ENCODE measurements at places on chromosomes 11 and 22.
A peak's percentile ranks its signal among the peaks of the same experiment; 100 is the strongest.

DNA sequence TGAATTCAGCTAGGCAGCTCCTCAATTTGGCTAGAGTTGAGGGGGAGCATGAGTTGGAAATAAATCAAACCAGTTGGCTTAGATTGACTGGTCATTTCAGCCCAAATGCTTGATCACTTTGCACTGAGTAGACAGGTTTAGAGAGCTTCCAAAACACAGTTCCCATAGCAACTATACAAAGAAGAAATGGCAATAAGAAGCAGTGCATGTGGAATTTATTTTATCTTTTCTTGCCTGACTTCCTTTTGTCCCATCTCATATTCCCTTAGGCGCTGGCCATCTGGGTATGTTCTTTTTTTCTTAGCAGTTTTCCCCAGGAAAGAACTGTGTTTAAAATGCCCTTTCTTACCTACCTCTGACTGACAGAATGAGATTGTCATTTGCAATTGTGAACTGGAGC, 38.7 kb upstream of the C11orf87 start:
- no peak for DNase-seq

- DNase-seq = no peak
Measured at GRCh38 chr11:66004186-66004585, 1.9 kb downstream of the BANF1 start.

- peak; percentile 41 for DNase-seq
Measured at GRCh38 chr11:115452241-115452640, 52.0 kb downstream of the CADM1 start.

DNA sequence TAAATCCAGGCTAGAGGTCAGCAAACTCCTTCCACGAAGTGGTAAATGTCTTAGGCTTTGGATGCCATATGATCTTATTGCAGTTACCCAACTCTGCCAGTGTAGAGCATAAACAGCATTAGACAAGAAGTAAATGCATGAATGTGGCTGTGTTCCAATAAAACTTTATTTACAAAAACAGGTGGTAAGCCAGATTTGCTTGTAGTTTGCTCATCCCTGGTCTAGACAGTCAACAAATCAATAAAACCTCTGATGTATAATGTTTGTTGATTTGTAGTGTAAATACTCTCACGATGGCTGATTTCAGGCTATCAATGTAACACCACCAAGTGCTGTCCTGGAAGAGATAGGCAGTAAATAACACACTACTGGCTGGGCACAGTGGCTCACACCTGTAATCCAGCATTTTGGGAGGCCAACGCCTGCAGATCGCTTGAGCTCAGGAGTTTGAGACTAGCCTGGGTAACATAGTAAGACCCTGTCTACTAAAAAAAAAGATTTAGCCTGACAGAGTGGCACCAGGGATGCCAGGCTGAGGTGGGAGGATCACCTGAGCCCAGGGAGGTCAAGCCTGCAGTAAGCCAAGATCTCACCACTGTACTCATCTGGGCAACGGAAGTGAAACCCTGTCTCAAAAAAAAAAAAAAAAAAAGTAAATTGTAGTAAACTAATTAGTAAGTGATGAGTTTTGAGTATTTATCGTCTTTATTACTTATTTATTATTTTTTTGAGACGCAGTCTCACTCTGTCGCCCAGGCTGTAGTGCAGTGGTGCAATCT, 6.9 kb upstream of the CATSPER1 start:
- no peak for DNase-seq

- DNase-seq = no peak
Measured at GRCh38 chr22:38138961-38139360, 28.5 kb upstream of the BAIAP2L2 start.

DNA sequence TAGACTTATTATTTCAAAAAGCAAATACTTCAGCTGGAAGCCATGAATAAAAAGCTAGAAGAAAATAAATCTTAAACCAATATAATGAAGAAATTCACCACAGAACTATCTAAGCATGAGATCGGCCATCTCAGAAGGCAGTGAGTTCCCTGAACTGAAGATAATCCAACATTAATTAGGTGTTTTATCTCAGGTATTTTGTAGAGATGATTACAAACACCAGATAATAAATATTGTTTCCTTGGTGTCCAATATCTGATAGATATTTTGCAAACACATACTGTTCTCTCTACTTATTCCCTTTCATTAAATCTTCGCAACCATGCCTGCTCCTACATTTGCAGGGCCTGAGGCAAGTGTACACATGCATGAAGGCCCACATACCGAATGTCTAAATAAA, 26.0 kb upstream of the FAM181B start:
- DNase-seq = no peak

DNA sequence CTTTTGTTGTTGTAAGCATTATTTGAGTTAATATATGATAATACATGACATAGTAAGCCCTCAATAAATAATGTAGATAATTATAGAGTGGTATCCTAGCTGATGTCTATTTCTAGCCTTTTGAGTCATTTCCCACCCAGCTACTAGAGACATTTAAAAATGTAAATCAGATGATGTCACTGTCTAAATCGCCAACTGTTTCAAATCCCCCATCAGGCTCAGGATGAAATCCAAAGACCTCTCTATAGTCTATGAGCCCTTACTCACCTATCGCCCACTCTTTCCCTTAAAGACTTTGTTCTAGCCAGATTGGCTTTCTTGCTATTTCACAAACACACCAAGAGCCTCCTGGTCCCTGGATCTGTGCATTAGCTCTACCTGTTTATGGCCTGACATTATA, 135.4 kb upstream of the PLET1 start:
- no peak for DNase-seq

DNA sequence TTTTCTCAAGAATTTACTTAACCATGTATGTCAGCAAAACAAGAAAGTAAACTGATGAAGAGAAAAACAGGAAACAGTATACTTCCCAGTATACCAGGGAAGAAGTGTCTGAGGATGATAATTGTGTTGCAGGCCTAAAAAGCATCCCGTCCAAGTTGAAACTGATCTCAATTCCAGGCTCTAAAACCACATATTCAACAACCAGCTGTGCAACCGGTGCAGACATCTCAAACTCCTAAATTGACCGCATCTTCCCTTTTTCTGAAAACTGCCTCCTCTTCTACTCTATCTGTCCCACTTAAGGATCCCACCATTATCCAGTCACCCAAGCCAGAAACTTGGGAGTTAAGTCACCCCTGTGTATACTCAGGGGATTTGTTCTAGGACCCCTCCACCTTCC, 47.2 kb downstream of the CCDC83 start:
- no peak for DNase-seq

GRCh38 chr22:50705219-50705691, 32.6 kb downstream of the SHANK3 start:
- no peak for DNase-seq

DNA sequence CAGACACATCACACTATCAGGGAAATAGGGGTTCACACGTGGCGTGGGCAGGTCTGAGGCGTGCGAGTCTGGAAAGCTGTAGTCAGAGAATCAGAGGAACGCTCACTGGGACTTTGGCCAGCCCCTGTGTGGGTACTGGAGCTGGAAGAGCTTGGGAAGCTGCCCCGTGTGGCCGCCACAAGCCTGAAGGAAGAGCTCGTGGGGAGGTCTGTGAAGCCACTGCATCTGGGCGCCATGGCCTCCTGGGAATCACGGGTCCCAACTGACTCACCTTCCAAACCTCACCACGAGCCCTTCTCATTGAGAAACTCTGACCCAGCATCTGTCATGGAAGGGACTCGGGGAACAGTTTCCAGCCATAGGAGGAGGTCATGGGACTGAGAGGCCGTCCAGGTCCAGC, 5.9 kb upstream of the MRGPRF start:
- DNase-seq = no peak

DNA sequence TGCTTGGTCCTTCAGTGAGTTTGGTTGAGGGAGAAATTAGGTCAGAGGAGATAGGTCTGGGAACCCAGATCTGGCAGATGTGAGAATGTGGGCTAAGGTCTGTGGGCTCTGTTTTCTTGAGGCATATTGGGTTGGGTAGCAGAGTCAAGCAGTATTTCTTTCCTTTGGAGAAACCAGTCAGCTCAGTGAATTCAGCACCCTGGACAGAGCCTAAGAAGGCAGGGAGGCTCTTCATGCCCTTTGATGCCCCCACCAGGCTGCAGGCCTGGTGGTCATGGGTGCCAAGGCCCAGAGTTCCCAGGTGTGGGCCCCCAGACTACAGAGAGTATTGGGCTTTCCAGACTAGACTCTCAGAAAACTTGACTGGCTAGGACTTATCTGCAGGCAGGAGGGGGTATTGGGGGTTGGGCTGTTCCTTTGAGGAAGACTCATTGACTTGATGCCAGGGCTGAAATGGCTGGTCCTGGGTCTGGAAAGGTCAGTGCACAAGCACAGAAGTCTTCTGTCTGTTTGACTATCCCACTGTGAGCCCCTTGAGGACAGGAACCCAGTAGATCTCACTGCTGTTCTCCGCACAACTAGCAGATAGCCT, 45.3 kb upstream of the NECTIN1 start:
- peak; percentile 43 for DNase-seq

DNA sequence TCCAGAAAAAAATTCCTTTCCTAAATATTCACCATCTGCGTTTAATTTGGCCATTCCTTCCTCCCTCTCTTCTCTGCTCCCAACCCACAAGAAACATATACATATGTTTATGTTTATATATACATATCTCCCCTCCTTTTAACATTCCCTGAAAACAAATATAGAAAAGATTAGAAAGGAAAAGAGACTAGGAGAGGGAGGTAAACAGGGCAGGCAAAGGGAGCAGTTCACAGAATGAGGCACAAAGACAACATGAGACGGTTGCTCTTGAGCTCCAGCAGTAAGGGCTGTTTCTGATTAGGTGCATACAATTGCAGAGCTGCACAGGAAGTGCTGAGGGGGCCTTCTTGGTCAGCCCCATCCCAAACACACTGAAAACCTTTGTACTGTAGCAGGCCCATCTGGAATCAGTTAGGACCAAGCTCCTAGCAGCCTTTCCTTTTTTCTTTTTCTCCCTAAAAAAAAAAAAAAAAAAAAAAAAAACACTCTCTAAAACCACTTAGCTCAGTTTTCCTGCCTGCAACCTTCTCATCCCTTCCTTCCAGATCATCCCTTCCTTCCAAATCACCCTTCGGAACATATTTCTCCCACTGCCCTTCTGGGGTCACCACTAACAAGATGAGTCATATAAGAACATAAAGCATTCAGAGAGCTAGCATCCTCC, 57.0 kb downstream of the RBFOX2 start:
- no peak for DNase-seq

- no peak for DNase-seq
Measured at GRCh38 chr11:74092425-74092824, 78.4 kb downstream of the C2CD3 start.

GRCh38 chr11:116460156-116460920, 312.4 kb downstream of the BUD13 start:
- DNase-seq = no peak

DNA sequence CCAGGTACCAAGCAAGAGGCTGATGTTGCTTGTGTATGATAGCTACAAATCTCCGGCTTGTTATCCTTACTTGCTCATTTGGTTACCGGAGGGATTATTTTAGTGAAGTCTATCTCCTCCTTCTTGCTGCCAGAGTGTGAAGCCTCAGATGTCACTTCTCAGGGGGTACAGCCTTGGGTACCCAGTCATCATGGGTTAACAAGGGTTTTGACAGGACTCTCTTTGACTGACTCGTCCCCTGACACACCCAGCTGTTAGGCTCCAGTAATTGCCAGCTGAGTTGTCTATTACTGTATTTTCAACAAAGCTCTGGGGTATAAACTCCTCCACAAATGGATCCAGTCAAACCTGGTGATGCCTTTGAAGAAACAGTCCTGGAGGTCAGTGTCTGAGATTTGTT, 11.9 kb upstream of the PELI3 start:
- DNase-seq = no peak

- peak; percentile 57 for DNase-seq
Measured at GRCh38 chr22:32080904-32081303, 37.8 kb downstream of the SLC5A1 start.

GRCh38 chr11:14132312-14132711, 169.8 kb downstream of the SPON1 start:
- DNase-seq = no peak

DNA sequence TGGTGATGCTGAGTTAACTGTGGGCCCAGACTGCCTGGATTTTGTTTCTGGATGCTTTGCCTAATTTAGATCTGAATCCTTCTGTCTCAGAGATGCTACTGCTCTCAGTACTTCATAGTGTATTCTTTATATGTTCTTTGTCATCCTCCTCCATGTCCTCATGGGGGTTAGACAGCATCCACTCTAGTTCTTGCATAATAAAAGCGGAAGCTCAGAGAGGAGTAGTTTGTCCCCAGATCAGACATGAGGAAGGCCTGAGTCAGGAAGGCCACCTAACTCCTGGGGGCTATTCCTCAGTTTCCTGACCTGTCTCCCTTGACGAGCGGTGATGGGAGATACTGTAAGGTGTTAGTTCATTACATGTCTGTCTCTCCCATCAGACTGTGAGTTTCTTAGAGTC, 90.2 kb downstream of the SCN3B start:
- DNase-seq = no peak

DNA sequence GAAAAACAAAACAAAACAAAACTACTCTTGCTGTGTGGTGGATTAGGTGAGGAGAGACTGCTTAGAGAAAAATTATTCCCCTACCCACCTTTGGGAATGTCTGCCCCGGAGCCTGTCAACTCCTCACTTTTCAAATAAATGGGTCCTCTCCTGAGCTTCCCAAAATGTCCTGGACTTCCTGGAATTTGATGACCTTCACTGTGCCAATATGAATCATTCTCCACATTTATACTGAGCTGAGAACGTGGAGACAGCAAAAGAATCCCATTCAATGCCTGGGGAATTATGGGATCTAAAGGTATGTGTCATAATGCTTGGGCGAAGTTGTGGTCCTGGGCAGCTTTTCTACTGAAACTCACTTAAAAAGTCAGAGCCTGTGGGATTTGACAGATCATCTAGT, 136.8 kb downstream of the KIF18A start:
- DNase-seq = no peak

- DNase-seq = peak; percentile 86
Measured at GRCh38 chr22:22692707-22693530, 48.5 kb downstream of the GGTLC2 start.

DNA sequence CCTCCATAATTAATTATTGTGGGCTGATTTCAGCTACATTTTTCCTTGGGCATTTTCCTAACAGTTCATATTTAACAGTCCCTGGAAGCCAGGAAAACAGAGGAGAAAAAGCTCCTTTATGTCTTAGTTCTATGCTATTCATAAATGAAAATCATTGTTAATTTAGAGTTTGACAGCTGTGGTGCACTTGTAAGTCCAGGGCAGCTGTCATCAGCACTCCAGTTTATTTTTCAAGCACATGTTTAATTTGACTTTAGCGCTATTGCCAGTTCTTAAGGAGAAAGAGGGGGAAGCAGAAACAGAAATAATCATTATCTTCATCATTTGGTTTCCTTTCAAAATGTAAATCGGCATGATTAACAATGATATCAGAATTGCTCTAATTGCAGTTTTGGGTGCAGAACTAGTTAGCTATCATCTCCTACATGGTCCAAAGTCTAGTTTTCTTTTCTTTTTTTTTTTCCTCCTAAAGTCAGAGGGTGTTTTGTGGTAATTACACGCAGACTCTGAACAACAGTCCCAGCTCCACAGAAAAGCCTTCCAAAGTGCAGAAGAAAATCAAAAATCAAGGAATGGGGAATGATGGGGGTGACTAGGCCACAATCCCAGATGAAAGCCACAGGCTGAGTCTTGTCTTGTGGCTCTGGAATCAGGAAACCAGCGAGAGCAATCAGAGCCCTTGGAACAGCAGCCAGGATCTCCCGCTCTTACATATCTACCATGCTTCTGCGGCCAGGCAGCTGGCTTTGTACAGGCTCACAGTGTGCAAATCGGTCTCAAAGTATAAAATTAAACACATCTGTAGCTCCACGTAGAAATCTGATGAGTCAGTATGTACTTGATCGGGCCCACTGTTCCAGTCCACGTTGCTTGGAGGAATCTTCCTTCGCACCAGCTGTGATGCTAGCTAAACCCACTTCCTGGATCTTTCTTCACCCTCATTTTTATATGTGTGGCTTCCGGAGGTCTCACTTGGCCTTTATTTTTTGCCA, 91.9 kb downstream of the SPON1 start:
- no peak for DNase-seq
